ENCODE measurements at places on chromosomes 2 and 18.

- DNase-seq = no peak
Measured at GRCh38 chr2:121650315-121650930, 1.2 kb upstream of the CLASP1 start.

- no peak for DNase-seq
Measured at GRCh38 chr18:62778976-62779869, 63.9 kb downstream of the PHLPP1 start.

DNA sequence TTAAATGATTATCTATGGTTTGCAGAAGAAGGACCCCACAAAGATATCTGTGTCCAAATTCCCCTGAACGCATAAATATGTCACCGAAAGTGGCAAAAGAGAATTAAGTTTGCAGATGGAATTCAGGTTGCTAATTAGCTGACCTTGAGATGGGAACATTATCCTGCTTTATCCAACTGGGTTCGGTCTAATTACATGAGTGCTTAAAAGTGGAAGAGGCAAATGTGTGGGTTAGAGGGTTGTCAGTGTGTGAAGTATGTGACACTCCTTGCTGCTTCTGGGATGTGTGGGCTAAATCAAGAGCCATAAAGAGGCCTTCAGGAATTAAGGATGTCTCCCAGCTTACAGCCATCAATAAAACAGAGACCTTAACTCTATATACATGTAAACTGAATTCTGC is 53.5 kb downstream of the CDH19 start:
- no peak for DNase-seq

DNA sequence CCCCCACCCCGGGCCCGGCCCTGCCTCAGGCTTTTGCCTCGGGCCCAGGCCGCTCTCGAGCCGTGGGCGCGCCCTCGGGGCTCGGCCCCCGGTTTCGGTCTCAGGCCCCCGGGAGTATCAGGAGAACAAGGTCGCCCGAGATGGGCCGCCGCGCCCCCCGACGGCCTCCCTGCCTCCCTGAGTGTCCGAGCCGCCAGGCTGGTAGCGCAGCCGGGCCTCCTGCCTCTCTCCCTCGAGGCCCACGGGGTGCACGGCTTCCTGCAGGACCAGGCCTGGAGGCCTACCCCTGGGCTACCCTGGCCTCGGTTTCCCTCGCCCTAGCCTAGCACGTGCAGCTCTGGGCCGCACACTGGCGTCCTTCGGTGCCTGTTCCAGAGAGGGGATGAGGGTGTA is 8.4 kb downstream of the GBX2 start:
- DNase-seq = no peak

DNA sequence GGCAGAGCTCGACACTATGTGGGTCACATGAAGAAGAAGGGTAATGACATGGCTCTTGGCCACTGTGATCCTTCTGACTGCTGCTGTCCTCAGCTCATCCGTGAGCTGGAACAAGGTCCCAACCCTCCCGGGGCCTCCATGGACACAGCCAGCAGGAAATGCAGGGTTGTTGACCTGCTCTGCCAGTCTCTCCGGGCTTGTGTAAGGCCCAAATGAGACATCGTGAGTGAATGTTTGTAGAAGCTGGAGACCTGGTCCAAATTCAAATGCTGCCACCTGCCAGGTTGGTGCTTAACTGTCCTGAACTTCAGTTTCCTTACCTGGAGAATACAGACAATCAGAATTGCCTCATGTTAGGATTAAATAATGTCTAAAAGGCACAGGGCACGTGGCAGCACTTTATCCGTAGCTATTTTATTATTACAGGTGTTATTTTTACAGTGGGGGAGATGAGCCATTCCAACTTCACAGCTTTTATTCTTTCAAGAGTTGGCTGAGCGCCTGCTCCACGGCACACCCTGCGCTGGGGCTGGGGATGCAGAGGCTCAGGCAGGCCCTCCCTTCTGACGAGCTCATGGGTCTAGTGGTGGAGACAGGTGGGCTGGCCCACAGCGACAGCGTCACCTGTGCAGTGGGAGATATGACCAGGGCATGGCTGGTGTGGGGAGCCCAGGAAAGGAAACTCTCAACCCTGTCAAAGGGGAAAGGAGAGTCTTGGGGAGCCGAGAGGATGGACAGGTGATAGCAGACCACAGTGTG is 15.1 kb downstream of the ARHGEF4 start:
- DNase-seq = no peak

DNA sequence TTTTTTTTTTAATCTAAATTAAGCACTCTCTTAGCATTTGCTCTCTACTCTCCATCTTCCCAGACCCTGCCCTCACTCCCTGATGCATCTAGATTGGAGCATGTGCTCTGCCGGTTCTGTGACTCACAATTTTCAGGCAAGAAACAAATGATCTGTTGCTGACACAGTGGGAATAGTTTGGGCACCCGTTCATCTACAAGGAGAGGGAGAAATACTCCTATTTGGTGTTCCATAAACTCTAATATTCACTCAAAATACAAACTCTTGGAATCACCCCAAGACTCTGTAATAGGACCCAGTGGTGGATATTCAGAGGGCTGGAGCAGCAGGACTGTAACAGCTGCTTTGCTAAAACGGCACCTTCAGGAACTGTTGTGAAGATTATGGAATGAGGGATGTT is 37.1 kb upstream of the LINC00305 start:
- no peak for DNase-seq

DNA sequence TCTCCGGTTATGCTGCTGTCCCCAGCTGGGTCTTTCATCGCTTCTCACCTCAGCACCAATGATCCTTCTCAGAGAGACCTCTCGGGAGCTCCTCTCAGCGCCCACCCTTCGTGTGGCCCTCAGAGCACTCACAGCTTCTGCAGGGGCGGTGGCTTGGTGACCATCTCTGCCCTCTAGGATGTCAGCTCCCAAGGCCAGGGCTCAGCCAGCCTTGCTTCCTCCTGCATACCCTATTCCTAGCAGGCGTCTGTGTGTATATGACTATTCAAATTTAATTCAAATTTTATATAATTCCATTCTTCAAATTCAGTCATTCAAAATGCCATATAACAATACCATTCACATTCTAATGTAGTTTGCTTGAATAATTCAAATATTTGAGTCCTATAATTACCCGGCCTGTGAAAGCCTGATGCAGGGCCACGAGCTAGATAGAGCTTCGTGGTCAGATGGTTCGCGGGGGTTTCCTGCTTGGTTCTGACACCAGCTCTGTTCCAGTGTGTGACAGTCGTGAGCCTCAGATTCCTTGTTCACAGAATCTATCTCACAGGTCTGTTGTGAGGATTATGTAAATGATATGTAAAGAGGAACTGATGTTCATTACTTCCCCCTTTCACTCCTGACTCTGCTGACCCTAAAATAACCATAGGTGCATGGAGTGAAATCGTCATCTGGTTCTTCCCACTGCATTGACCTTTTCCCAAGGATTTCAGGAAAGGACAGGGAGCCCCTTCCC is 94.0 kb upstream of the CNGA3 start:
- DNase-seq = no peak

- no peak for DNase-seq
Measured at GRCh38 chr18:56298935-56299334, 339.5 kb downstream of the TXNL1 start.

- no peak for DNase-seq
Measured at GRCh38 chr2:192124571-192124970, 70.2 kb downstream of the TMEFF2 start.

GRCh38 chr2:2879071-2879470 is 498.5 kb downstream of the EIPR1 start:
- DNase-seq = no peak

- no peak for DNase-seq
Measured at GRCh38 chr18:75200605-75201280, 8.2 kb downstream of the PTGR3 start.

DNA sequence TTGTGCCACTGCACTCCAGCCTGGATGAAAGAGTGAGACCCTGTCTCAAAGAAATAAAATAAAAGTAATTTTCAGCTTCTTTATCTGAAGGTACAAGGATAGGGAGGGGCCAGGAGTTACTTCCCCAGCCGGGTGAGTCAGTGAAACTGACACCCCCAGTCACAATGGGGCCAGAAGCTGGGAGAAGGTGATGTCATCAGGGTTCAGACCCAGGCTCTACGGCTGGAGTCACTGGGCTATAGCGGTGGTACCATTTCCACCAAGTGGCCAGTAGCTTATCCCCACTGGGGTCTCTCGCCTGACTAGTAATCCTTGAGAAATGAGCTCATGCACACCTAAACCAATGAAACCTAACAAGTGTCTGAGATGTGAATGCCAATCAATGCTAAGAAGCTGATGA is 107.9 kb downstream of the ALPK2 start:
- DNase-seq = no peak

GRCh38 chr2:189522435-189523151 is 58.0 kb downstream of the SLC40A1 start:
- no peak for DNase-seq

DNA sequence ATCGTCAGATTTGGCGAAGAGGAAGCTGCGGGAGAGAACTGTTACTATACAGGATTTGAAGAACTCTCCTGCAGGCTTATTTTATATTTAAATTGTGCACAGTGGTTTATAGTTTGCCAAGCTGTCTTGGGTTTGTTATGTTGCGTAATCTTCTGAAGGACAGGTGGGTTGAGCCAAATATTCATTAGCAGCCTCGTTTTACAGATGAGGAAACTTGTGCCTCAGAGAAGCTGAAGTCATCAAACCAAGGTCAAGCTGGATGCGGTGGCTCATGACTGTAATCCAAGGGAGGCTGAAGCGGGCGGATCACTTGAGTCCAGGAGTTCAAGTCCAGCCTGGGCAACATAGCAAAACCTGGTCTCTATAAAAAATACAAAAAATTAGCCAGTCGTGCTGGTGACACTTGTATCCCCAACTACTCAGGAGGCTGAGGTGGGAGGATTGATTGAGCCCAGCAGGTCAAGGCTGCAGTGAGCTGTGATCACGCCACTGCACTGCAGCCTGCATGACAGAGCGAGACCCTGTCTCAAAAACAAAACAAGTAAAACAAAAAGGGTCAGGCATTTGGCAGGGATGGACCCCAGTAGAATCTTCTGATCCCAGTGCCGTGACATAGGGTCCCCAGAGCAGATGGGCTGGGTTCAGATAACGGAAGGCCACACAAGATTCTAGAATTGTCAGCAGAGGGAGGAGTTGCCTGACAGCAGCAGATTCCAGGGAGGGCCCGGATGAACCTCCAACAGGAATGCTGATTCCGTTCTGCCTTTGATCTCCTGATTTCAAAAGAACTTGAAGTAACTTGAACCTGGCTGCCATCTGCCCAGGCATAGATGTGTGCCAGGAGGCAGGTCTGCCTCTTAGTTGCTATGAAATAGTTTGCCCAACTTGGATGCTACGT is 50.6 kb downstream of the SH3BP4 start:
- no peak for DNase-seq

- DNase-seq = no peak
Measured at GRCh38 chr18:55688030-55688429, 100.0 kb upstream of the TCF4 start.

- peak; percentile 9 for DNase-seq
Measured at GRCh38 chr2:96091141-96091710, 25.1 kb downstream of the ADRA2B start.

DNA sequence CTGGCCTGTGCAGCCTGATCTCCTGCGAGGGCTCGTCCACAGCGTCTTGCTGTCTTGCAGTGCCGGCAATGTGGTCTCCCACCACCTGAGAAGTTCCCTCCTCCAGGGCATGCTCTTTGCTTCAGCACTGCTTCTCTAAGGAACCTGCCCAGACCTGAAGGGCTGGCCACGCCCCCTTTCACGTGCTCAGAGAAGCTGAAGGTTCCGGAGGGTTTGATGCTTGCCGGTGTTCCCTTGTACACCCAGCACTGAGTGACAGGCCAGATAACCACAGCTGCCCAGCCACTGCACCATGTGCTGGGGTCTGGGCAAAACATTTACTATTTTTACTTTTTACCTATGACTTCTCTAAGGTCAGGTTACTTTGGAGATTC is 1.7 kb upstream of the POLR2D start:
- DNase-seq = peak; percentile 88

DNA sequence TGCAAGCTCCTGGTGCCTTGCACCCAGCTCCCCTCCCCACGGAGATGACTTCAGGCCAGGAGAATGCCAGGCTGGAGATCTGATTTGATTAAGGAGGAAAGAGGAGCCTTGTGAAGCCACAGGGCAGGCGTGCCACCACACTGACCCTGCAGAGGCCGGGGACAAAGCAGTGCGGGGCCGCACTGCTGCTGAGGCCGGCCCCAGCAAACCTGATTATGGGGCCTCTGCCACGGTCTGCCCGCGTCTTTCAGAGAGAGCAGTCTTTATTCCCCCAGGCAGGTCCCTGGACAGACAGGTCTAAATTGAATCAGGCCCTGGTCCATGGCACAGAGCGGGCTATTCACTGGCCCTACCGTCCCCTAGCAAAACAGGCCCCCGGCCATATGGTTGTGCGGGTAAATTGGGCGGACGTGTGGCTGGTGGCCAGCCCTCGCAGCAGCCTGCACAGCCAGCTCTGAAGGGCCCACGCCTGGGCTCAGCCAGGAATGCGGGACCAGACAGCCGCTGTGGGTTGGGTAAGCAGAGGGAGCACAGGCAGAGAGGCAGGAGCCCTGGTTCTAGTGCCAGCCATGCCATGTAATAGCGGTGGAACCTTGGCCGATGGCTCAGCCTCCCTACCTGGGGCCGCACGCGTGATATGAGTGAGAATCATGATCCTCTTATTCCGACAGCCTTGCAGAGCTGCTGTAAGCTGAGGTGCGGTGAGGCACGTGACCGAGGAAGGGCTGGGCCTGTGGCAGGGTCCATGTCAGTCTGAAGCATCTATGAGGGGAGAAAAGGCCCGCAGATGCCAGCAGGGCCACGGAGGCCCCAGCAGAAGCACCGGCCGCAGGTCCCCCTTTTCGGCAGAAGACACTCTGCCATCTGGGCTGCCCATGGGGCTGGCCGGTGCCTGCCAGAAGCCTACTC is 97.3 kb upstream of the MYCN start:
- peak; percentile 28 for DNase-seq

DNA sequence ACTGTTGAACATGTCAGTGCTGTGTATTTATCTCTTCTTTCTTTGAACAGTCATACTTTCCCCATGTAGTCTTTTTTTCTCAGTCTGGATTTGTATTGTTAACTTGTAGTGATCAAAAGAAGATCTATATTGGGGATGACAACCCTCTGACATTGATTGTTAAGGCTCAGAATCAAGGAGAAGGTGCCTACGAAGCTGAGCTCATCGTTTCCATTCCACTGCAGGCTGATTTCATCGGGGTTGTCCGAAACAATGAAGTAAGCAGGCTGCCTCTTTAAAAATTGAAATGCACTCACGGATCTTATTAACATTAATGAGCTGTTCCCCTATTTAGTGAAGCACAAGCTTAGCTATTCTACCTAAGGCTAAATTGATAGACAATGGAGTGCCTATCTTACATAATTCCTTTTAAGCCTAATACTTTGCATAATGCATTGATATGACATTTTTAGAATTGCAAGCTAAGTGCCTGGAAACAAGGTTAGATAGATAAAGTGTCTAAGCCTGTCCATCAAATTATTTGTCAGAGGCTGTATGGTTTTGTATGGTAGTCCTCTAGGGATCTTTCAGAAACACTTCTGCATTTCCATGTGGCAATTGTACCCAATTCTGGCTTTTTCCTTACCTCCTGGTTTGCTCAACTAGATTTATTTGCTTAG is 29.3 kb upstream of the FAM171B start:
- DNase-seq = no peak
